EL (cell line): ENCODE measurements at places on chromosomes 2 and 18.

DNA sequence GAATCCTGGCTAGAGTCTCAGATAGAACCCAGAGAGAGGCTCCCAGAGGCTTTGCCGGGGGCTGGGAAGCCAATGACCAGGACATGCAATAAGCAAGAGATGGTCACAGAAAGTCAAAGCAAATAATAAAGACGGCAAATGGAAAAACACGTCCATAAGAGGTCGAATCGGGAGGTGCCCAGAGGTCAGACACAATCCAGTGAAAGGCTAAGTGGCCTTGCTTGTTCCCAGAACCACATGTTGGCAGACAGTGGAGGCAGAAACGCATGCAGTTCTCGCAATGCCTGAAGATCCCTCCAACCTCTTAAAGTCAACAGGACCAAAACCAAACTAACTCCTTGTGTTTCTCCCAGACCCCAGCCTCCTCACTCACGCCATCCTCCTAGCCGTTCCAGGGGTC lies 3.0 kb downstream of the CYB5A start:
- no peak for DNase-seq

GRCh38 chr2:4693266-4693665 lies 989.9 kb downstream of the DCDC2C start:
- DNase-seq, result no peak

GRCh38 chr2:14633061-14633460 lies 544 bp downstream of the LRATD1 start:
- DNase-seq, result peak; percentile 4

- DNase-seq, result peak; percentile 45
Observed at GRCh38 chr2:216829533-216829932, 30.3 kb downstream of the TNP1 start.

DNA sequence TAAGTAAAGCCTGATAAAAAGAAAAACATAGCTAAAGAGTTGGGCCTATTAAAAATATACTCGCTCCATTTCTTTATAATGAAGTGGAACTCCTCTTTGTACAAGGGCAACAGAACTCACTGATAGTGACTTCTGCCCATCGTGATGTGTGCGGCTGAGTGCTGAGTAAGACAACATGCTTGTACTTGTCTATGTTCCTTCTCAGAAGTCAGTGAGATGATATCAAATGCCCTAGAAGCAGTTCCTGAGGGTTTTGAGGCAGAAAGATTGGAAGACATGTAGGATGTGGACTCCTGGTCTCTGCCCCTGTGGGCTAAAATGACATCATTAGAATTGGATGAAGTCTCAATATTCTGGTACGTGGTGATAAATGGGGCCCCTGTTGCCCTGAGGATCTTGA lies 73.8 kb downstream of the USP40 start:
- no peak for DNase-seq

DNA sequence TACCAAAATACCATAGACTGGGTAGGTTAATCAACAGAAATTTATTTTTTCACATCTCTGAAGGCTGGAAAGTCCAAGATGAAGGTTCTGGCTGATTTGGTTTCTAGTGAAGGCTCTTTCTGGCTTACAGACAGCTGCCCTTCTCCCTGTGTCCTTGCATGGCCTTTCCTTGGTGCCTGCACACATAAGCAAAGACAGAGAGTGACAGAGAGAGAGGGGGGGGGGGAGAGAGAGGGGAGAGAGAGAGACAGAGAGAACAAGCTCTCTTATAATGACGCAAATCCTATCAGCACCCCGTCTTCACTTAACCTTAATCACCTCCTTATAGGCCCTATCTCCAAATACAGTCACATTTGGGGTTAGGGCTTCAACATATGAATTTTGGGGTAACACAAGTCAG lies 53.9 kb downstream of the INO80C start:
- DNase-seq, result no peak

GRCh38 chr2:201618744-201619662 lies 24.3 kb downstream of the TMEM237 start:
- peak; percentile 63 for DNase-seq

DNA sequence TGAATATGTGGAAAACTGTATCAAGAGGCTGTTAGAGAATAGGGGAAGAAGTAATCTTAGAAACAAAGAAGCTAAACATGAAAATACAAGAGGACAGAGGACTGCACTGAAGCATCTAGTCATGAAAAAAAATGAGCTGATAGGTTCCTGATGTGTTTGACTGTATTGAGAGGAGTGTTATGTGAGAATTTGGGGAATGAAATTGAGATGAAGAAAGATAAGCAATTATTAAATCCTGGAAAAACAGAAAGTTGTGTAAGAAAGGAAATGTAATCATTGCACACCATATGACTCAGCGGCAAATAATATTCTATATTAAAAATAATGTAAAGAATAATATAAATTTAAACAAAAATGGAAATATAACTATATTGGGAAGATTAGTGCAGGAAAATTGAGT lies 71.2 kb downstream of the SEMA4F start:
- no peak for DNase-seq

- DNase-seq, result no peak
Observed at GRCh38 chr18:74785632-74786031, 188.0 kb downstream of the ZNF407 start.

GRCh38 chr18:6132751-6133368 lies 237.5 kb upstream of the TMEM200C start:
- DNase-seq, result no peak

- no peak for DNase-seq
Observed at GRCh38 chr18:79795446-79795845, 2.3 kb upstream of the KCNG2 start.

- DNase-seq, result no peak
Observed at GRCh38 chr18:56487801-56488200, 150.6 kb downstream of the TXNL1 start.

GRCh38 chr18:67179726-67180125 lies 336.8 kb downstream of the DSEL start:
- DNase-seq, result no peak

GRCh38 chr2:99679518-99679917 lies 189.7 kb upstream of the REV1 start:
- no peak for DNase-seq

GRCh38 chr2:112692918-112693317 lies 27.9 kb upstream of the NT5DC4 start:
- DNase-seq, result no peak

DNA sequence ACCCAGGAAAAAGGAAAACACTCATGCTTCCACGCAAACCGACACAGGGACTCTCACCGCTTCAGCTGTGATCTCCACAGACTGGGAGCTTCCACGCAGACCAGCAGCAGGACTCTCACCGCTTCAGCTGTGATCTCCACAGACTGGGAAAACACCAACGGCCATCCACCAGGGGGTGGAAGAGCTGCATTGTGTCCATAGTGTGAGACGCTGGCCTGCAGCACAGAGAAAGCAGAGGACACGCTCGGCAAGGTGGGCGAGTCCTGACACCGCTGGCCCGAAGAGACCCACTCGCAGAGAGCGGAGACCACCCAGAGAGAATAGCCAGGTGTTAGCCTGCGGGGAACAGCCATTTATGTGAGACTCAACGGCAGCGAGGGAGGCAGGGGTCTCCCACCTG lies 42.5 kb upstream of the NFATC1 start:
- no peak for DNase-seq

DNA sequence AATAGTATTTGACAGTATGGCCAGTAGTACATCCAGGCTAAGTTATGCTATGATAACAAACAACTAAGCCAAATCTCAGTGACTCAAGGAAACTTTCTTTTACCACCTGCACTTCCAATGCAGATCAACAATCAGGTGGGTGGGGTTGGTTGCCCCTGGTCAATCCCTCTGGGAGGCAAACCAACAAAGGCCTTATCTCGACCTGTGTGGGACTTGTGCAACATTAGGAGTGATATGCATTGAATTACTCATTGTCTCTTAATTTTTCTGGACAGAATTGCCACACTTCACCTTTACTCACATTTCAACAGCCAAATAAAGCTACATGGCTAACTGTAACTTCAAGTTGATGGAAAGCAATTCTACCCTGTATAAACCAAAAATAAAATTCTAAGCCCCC lies 1049.3 kb upstream of the CDH2 start:
- no peak for DNase-seq

GRCh38 chr2:225309516-225309915 lies 90.0 kb upstream of the NYAP2 start:
- no peak for DNase-seq

DNA sequence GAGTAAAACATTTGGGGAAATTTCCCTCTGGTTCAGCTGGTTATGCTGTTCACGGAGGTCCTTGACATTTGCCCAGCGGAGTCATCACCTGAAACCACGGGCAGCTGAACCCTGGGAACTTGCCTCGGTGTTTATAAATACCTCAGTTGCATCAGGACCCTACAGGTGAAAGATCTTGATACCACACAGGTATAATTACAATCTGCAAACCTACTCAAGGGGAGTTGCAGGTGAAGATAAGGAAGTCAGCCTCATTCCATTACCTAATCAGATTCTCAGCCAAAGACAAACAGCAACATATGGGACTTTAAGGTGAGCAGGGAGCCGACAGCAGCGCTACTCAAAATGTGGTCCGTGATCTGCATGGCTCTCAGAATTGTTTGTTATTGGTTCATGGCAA lies 37.0 kb upstream of the ATIC start:
- no peak for DNase-seq

- DNase-seq, result no peak
Observed at GRCh38 chr18:37055137-37055802, 226.3 kb downstream of the KIAA1328 start.

DNA sequence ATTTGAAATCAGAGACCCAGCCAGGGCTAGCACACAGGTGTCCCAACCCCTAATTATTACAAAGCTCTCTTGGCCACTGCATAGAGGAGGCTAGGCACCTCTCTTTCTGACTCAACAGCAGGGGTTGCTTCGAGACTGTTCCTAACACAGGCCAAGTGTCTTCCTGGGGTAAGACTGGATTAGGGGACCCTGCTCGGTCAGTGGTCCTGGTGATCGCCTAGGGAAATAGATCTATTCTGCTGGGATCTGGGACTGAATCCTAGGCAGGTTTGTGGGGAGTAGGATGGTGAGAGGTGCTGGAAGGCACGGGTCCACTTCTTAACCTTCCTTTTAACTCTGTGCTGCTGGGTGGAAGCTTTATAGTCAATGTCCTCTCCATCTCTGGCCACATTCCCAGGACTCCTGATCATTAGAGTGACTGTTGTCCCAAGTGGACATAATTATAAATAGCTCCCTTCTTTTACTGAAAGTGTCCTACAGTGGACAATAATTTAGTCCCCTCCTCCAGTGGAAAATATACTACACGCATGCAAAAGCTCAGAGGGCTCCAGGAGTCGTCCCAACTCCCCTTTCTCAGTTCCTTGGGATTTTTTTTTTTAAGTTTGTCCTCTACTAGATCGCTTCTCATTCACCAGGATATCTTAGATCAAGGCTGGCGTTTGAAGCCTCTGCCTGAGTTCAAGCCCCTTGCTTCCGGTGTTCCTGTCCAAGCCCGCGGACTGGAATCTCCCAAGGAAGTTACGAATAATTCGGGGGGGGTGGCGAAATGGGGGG lies 1.3 kb upstream of the TRIB2 start:
- no peak for DNase-seq

DNA sequence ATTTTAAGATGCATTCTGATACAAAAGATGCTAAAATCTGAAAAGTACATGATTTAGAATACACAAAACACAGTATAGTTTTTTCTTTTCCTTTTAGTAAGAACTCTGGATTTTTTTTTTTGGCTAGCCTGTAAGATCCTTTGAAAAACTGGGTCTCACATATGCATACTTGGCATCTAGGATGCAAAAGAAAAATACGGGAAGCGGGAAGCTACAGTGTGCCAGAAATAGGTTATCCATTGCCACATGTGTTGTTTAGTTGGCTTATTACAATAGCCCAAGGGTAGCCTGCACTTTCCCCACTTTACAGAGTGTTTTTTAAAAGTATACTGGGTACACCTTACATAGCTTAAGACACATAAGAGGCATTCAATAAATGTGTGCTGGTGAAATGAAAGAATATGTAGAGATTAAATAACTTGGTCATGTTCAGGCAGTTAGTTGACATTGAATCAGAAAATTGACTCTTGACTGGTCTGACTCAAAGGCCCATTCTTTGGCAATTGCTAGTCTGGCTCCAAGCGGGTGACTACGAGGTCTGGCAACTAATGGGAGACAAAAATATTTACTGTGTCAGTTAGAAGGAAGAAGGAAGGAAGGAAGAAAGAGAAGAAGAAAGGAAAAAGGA lies 286.8 kb upstream of the TRIB2 start:
- peak; percentile 42 for DNase-seq
